Coronary artery (tissue), 2 donors: ENCODE measurements at places on chromosomes 5 and 9.
A peak's percentile ranks its signal among the peaks of the same experiment; 100 is the strongest.

- DNase-seq, result no peak
Observed at GRCh38 chr9:135492886-135493669, 7.4 kb upstream of the MRPS2 start.

- no peak for DNase-seq
Observed at GRCh38 chr9:127292415-127292814, 27.8 kb downstream of the GARNL3 start.

DNA sequence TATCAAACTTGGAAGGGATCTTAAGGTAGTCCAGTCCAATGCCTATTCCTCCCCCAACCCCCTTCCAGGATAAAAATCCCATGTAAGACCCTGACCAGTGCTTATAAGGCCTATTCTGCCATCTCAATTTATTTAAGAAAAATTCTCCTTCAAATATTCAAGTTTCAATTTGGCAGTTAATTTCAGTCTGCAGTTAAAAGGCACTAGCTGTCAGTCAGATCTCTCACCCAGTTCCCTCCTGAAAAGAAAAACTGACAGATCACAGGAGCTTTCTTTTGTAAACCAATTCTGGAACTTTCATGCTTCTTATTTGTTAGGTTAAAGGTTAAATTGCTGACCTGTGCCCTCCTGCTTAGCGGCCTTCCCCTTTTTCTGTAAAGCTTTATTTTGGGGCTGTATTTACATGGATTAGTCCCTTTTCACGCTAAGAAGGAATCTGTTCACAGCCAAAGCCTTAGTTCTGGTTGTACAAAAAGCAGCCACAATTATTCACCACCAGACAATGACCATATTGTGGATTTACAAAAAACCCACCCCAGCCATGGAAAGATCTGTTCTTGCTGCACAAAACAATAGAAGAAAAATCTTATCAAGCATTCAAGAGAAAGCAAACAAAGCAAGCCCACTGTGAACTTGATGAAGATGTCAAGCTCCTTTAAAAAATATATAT is 68.7 kb downstream of the DENND1A start:
- no peak for DNase-seq

DNA sequence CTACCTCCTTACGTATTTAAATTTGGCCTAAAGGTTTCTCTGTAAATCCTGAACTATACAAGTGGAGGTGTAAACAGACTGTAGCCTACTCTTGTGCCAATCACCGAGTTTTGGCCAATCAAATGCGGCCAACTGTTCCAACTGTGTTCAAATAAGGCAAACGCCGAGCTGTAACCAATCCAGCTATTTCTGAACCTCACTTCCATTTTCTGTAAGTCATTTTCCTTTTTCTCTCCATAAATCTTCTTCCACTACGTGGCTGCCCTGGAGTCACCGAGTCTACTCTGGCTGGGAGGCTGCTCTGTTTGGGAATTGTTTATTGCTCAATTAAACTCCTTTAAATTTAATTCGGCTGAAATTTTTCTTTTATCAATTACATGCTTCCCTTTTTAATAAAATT is 58.4 kb downstream of the S1PR3 start:
- DNase-seq, result no peak

GRCh38 chr9:1510712-1511111 is 460.6 kb downstream of the DMRT2 start:
- no peak for DNase-seq

- no peak for DNase-seq
Observed at GRCh38 chr5:180003127-180003526, 68.4 kb downstream of the RNF130 start.

GRCh38 chr9:72322259-72322658 is 42.7 kb downstream of the ZFAND5 start:
- no peak for DNase-seq

DNA sequence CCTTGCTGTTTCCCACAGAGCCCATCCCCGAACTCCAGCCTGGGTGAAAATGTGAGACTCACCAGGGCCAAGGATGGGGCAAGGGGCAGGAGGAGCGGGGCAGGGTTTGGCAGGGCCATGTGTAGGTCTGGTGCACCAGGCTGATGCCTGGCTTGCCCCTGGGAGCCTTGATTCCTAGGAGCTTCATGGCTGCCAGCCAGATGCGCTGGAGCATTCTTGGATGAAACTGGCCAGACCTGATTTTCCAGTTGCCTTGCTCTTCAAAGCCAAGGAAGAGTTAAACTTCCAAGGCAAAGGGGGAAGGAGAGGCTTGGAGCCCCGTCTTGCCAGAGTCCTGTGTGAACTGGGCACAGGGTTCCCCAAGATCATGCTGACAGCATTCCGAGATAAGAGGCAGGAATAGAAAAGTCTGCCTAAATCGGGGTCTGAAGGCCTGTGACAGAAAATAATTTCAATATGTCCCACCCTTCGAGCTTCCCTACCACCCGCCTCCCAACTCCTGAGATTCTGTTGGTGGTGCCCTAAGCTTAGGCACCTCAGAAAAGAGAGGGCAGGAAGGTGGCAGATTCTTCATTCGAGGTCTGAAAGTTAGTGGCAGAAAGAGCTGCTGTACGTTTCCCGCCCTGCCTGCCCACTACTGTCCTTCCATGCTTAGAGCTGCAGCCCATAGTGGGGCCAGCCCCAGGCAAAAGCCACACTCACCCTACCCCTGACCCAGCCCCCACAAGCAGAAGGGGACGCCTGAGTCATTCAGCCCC is 20.4 kb downstream of the FAT2 start:
- no peak for DNase-seq

DNA sequence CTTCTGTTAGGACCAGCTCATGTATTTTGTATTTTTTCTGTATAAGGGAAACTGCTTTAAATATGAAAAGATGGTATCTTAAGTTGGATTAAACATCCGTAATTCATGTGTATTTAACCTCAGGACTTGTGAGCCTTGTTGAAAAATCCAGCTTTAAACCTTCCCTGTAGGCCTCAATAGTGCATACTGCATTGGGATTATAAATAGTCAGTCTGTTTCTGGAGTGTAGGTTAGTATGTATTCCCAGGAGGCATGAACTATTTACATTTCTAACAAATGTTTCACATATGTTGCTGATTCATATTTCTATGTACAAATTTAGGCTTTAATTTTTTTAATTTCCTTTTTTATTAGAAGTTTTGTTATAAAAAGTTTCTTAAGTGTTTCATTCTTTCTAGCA is 137.9 kb upstream of the GRHPR start:
- DNase-seq, result no peak

DNA sequence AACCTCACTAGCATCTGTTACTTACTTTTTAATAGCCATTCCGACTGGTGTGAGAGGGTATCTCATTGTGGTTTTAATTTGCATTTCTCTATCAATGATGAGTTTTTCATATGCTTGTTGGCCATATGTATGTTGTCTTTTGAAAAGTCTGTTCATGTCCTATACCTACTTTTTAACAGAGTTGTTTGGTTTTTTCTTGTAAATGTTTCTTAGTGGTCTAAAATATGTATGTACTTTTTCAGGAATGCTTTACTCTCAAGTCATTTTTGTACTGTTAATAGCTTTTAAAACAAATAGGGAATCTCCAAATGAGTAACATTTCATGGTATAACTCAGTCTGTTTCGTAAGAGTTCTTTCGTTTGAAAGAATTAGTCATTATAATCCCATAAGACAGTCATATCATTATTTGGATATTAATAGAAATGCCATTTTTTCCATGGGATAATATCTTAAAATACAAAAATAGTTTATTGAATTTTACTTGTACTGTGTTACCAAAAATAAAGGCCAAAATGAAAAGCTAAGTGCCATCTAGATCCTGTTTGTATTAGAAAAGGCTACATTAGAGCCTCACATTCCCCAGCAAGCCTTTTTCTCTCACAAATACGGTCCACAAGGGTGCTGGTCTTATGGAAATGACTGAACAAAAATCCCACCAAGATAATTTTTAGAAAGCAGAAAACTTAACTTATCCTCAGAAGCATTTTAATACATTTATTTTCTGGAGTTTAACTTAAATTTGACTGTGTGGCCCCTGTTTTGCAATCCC is 247.7 kb downstream of the PJA2 start:
- no peak for DNase-seq

DNA sequence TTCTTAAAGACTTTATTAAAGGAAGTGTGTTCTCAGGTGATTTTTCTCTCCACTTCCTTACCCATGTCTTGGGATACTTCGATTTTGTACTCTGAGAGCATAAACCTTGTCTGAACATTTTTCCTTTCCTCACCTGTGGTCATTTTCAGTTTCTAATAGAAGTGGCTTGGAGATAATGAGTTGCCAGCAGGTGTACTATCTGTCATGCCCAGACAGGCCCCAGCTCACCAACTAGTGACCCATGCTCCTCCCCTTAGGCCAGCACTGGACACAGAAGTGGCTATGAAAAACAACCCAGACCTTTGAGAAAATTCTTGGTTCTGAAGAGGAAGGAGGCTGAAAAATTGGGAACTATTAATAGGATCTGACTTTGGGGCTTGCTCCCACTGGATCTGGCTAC is 49.2 kb upstream of the SMIM32 start:
- no peak for DNase-seq

- no peak for DNase-seq
Observed at GRCh38 chr9:1018121-1018520, 32.0 kb upstream of the DMRT2 start.

- no peak for DNase-seq
Observed at GRCh38 chr9:132838291-132838690, 39.8 kb downstream of the AK8 start.

GRCh38 chr9:4105183-4105582 is 194.7 kb downstream of the GLIS3 start:
- no peak for DNase-seq

GRCh38 chr9:75239176-75239575 is 150.9 kb downstream of the OSTF1 start:
- DNase-seq, result no peak

- no peak for DNase-seq
Observed at GRCh38 chr5:107428303-107428813, 242.4 kb downstream of the EFNA5 start.

DNA sequence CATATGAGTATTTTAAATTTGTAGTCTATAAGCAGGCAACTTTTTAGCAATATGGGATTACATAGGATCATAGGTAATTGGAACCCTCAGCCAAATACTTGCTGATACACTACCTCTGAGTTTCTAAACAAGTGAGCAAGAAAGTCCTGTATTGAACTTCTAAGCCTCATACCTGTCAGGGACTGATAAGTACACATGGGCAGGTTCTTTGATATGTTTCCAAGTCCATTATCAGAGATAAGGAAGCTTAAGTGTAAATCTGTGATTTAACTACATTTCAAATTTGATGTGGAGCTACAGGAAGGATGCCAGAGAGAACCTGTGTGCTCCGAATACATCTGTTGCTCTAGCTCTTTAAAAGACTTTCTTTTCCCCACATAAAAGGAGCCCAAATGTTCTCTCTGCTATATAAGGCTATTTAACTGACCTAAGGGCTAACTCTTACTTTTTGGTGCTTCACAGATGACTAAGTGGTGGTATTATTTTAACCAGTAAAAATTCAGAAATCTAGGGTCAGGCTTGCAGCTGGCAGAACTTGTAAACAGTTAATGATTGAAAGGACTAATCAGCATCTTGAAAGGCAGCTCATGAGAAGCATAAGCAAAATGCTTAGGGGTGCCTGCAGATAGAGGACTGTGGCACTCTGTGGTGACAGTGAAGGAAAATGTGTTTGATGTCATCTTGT is 228.6 kb downstream of the NR3C1 start:
- DNase-seq, result no peak

DNA sequence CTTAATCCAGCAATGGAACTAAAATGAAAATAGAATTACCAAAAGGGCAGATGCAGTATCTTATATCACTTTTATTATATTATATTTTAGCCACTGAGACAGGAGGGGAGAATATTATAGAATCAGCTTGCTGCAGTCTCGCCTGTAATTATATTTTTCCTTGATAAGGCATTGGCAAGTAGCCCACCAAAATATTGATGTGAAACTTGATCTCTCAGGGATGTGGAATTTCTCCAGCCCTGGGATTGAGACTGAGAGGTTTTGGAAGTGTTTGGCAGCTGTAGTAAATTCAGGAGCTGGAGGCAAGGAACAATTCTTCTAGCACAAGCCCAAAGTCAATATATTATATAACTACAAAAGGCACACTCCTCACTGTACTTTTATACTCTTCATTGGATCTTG is 142.1 kb upstream of the ADAMTSL1 start:
- no peak for DNase-seq

DNA sequence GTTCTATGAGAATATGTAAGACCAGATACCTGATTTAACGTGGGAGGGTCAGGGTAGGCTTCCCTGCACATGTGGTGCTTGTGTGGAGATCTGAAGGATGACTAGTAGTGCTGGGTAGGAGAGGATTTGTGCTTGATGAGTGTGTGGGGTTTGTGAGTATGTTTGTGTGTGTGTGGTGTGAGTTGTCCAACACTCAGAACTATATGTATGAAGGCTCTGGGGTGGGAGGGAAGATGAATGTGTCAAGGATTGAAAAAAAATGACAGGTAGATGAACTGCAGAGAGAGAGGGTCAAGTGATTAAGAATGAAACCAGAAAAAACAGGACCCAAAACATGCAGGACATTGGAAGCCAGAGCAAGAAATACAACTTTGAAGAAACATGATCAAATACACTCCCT is 154.6 kb upstream of the NR3C1 start:
- DNase-seq, result no peak

DNA sequence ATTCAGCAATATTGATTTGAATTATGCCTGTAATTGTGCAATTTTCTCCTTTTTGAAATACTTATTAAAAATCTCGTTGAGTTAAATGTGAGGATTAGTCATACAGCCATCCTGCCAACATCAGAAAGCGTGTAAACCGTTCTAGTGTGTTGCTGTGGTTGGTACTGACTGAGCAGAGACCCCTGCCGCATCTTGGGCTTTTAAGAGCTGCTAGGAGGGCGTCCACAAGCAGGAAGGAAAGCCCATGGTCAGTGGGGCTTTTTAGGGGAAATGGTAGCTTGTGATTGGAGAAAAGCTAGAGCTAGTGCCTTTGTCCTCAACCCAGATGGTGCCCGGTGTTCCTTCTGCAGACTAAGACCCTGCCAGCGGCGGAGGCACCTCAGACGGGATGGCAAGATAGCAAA is 1.3 kb downstream of the SDHA start:
- DNase-seq, result no peak

- DNase-seq, result no peak
Observed at GRCh38 chr5:33850100-33850594, 41.6 kb downstream of the ADAMTS12 start.

DNA sequence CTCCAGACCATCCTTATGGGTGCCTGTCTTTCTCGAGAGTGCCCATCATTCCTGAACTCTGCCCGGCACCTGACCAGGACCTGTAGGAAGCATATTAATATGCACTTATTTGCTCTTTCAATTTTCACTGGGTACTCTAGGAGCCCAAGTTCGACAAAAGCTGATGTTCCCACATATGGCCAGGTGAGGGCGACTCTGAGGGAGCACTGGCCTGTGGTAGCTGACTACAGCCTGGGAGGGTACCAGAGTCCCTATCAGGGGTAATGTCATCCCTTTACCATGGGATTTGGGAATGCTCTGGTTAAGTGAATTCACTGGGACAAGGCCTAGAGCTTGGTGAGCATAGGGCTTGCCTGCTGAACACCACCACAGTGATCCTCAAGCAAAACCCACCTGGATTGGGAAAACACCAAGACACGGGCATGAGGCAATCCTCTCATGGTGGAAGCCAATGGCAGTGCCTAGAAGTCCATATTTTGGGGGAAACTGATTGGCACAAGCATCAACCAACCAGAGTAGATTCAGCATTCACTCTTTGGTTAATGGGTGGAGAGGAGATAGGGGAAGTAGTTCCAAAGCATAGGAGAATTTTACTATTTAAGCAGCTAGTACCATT is 112.2 kb downstream of the MTX3 start:
- DNase-seq, result no peak

GRCh38 chr5:150082374-150082773 is 4.0 kb downstream of the CSF1R start:
- DNase-seq, result peak; percentile 56

GRCh38 chr5:81665795-81666194 is 85.1 kb downstream of the SSBP2 start:
- DNase-seq, result no peak
